Mesothelial cell of epicardium (in vitro differentiated cells): ENCODE measurements at places on chromosomes 5 and 9. TPM values are rescaled to one million over a fixed set of nuclear protein-coding genes. Genes with fewer than 3 reads are reported as not detected.

The CCL19 gene
- not detected in 3 replicates for total RNA-seq

The CNOT8 gene
- total RNA-seq: 54.4 to 58.3 TPM (median 54.6 TPM) in 3 replicates

The GFRA3 gene
- 0.27 to 0.73 TPM (median 0.43 TPM) in 3 replicates for total RNA-seq

The PCDHA9 gene
- total RNA-seq: 3.1 to 4.0 TPM (median 3.4 TPM) in 3 replicates

The HNRNPA0 gene
- 68.6 to 71.1 TPM (median 71.0 TPM) in 3 replicates for total RNA-seq

The GGTA1 gene
- 0.22 TPM in 1 of 3 replicates, not detected in the others for total RNA-seq

The FGF1 gene
- total RNA-seq: 0.07 TPM in 1 of 3 replicates, not detected in the others

The TNIP1 gene
- 80.4 to 84.1 TPM (median 81.8 TPM) in 3 replicates for total RNA-seq

The KLHL9 gene
- total RNA-seq: 36.7 to 37.5 TPM (median 36.9 TPM) in 3 replicates

The FST gene
- 12.3 to 14.3 TPM (median 12.7 TPM) in 3 replicates for total RNA-seq

The DMRT3 gene
- 2.1 to 3.3 TPM (median 2.5 TPM) in 3 replicates for total RNA-seq

The CER1 gene
- 0.78 to 1.2 TPM (median 1.0 TPM) in 3 replicates for total RNA-seq

The PHF24 gene
- total RNA-seq: 0.62 to 0.99 TPM (median 0.83 TPM) in 3 replicates

The SIGMAR1 gene
- total RNA-seq: 58.8 to 61.6 TPM (median 59.9 TPM) in 3 replicates

The PCA3 gene
- total RNA-seq: not detected in 3 replicates

The MYMK gene
- total RNA-seq: not detected in 3 replicates

The DRD1 gene
- total RNA-seq: 0.34 to 0.54 TPM (median 0.40 TPM) in 3 replicates

The FCN2 gene
- total RNA-seq: not detected in 3 replicates

The ABO gene
- 2.0 to 3.2 TPM (median 2.3 TPM) in 3 replicates for total RNA-seq

The SLC36A2 gene
- total RNA-seq: not detected in 3 replicates

The CLINT1 gene
- 74.8 to 85.2 TPM (median 77.7 TPM) in 3 replicates for total RNA-seq

The EPB41L4A gene
- 38.6 to 42.3 TPM (median 39.3 TPM) in 3 replicates for total RNA-seq

The GDA gene
- total RNA-seq: 0.22 to 0.58 TPM (median 0.43 TPM) in 3 replicates

The FAM170A gene
- 0.18 TPM in 1 of 3 replicates, not detected in the others for total RNA-seq

The ADAM19 gene
- total RNA-seq: 17.1 to 19.7 TPM (median 19.7 TPM) in 3 replicates

The FAM193B gene
- total RNA-seq: 126 to 128 TPM (median 128 TPM) in 3 replicates

The TMEM252 gene
- total RNA-seq: not detected in 3 replicates

The WWC1 gene
- total RNA-seq: 29.9 to 35.1 TPM (median 32.8 TPM) in 3 replicates

The ENTPD2 gene
- total RNA-seq: 4.8 to 6.3 TPM (median 5.2 TPM) in 3 replicates

The INSL4 gene
- total RNA-seq: not detected in 3 replicates

The DENND4C gene
- total RNA-seq: 72.7 to 75.2 TPM (median 73.9 TPM) in 3 replicates

The VCAN gene
- total RNA-seq: 633 to 678 TPM (median 634 TPM) in 3 replicates

The FOXD1 gene
- 0.09 TPM in 1 of 3 replicates, not detected in the others for total RNA-seq

The NAIF1 gene
- 8.5 to 9.2 TPM (median 8.9 TPM) in 3 replicates for total RNA-seq

The WNT8A gene
- not detected in 3 replicates for total RNA-seq

The CDKN2B gene
- 40.3 to 47.6 TPM (median 45.2 TPM) in 3 replicates for total RNA-seq

The SCGB3A2 gene
- total RNA-seq: 0.49 TPM in 1 of 3 replicates, not detected in the others

The ADAMTS12 gene
- 13.5 to 14.0 TPM (median 13.9 TPM) in 3 replicates for total RNA-seq

The WNK2 gene
- 57.0 to 66.0 TPM (median 57.5 TPM) in 3 replicates for total RNA-seq

The HBEGF gene
- 7.2 to 8.0 TPM (median 8.0 TPM) in 3 replicates for total RNA-seq

The GFI1B gene
- total RNA-seq: not detected in 3 replicates

The TCF7 gene
- 7.5 to 9.0 TPM (median 8.0 TPM) in 3 replicates for total RNA-seq

The FGF18 gene
- 10.2 to 11.7 TPM (median 11.3 TPM) in 3 replicates for total RNA-seq
